ENCODE measurements at places on chromosomes 12 and 14.
A peak's percentile ranks its signal among the peaks of the same experiment; 100 is the strongest.

DNA sequence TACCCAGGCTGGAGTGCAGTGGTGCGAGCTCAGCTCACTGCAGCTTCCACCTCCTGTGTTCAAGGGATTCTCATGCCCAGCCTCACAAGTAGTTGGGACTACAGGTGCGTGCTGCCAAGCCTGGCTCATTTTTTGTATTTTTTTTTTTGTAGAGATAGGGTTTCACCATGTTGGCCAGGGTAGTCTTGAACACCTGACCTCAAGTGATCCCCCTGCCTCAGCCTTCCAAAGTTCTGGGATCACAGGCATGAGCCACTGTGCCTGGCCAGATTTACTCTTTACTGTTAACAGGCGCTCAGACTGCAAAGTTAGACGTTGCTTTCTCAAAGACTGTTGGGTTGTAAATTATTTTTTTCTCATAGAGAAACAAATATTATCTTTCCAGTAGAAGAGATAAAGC lies 46.1 kb upstream of the LRRK2 start:
- no peak for DNase-seq

DNA sequence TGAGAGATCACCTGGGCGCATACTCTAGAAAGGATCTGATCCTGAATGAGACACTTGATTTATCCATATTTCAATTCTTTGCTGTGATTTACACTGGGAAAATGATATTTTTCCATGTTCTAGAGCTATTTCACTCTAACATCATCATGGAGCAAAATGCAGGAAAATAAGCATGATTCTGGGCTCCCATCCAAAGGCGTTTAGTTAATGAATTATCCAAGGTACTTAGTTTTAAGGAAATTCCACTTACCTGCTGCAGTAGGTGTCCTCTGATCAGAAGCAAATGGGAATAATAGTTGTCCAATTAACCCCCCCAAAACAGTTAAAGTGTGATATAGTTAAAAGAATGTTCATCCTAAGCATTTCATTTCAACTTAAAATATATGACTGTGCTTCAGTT lies 204.5 kb upstream of the PRKD1 start:
- DNase-seq, result no peak

DNA sequence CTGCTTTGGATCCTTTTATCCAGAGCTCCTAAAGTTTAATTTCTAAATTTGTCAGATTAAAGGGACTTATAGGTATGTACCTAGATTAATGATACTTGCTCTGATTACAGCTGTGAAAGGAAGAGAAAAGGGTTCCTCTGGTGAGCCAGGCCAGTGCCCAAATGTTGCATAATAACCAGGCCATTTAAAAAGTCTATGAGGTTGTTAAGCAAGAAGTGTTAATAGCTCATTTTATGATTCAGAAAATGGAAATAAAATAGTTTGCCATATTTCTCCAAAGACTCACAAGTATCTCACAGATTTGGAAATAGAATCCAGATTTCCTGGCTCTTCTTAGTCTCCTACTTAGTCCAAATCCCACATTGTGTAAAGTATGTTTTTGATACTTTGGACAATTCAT lies 67.6 kb downstream of the SLC38A6 start:
- DNase-seq, result no peak

DNA sequence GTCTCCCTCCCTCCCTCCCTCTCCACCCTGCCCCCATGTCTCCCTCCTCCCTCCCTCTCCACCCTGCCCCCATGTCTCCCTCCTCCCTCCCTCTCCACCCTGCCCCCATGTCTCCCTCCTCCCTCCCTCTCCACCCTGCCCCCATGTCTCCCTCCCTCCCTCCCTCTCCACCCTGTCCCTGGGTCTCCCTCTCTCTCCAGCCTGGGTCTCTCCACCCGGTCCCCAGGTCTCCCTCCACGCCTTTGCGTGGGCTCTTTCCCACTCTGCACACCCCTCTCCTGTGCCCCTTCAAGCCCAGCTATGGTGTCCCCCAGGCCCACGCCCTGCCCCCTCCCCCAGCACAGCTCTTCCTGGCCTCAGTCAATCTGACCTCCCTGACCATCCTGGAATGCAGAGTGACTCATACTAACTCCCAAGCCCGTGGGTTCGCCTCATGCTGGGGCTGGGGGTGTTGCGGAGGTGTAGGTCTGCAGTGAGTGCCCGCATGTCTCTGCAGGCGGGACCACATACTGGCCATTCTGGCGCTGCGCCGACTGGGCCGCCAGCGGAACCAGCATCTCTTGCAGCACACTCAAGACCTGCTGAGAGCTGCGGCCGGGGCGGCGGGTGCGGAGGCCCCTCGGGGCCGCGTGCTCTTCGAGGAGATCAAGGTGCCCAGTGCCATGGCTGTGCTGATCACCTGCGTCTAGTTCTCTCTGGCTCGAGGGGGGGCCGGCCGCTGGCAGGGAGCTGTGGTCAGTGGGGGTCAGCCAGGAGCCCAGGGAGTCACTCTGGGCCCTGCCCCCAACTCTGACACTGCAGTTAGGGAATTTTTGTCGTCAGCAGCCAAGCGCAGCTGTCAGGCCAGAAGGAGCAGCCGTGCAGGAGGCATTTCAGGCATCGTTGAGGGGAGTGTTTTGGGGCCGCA lies 13.5 kb upstream of the TNFAIP2 start:
- DNase-seq, result no peak

GRCh38 chr12:6909421-6910145 lies 4.8 kb upstream of the ENO2 start:
- DNase-seq, result no peak

DNA sequence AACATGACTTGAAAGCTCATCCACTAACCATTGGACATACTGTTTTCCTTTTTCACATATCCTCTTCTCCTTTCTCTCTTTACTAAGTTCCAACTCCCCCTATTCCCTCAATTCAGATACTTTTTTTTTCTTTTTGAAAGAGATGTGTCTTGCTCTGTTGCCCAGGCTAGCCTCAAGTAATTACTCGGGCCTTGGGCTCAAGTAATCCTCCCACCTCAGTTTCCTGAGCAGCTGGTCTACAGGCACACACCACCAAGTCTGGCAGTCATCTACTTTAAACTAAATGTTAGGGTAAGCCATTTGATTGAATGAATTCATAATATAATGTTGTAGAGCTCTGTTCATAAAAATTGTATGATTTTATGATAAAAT lies 15.5 kb downstream of the LEMD3 start:
- no peak for DNase-seq

- no peak for DNase-seq
Measured at GRCh38 chr14:53325176-53325806, 172.2 kb upstream of the DDHD1 start.

- DNase-seq, result no peak
Measured at GRCh38 chr12:12748044-12748443, 30.9 kb downstream of the CDKN1B start.

- DNase-seq, result peak; percentile 22
Measured at GRCh38 chr14:101005447-101005846, 101.9 kb upstream of the RTL1 start.

- DNase-seq, result no peak
Measured at GRCh38 chr12:52090291-52090690, 10.8 kb downstream of the SMIM41 start.

DNA sequence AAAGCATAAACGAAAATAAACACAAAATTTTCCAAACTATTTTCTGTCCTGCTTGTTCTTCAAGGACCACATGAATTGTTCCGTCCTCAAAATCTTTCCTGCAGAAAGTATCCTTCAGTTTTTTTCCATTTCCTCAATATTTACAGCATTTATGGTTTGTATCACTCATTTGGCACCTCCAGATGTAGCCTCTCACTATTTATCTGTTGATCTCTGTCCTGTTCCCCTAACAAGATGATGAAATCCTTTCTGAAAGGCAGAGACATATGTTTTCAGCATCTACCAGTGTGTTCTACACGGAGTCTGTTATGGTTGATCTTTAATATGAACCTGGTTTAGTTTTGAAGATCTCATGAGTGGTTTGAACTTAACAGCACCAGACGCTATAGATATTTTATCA lies 490.2 kb downstream of the NELL2 start:
- no peak for DNase-seq

- peak; percentile 73 for DNase-seq
Measured at GRCh38 chr12:6825398-6826124, 2.6 kb upstream of the P3H3 start.

DNA sequence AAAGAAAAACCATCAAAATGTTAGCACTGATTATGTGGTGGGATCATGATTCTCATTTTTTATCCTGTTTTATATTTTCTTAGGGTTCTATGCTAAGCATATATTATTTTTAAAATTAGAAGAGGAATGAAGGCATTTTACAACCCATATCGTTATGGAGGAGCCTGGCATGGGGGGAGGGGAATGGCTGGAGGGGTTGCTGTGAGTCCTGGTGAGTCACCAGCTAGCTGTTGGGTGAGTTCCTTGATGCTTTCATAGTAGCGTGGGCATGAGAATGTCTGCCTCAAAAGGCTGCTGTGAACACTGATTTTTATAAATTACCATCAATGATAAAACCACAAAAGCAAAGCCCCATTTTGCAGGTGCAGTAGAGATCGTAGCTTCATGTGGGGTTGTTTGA lies 46.9 kb downstream of the C14orf132 start:
- DNase-seq, result no peak

DNA sequence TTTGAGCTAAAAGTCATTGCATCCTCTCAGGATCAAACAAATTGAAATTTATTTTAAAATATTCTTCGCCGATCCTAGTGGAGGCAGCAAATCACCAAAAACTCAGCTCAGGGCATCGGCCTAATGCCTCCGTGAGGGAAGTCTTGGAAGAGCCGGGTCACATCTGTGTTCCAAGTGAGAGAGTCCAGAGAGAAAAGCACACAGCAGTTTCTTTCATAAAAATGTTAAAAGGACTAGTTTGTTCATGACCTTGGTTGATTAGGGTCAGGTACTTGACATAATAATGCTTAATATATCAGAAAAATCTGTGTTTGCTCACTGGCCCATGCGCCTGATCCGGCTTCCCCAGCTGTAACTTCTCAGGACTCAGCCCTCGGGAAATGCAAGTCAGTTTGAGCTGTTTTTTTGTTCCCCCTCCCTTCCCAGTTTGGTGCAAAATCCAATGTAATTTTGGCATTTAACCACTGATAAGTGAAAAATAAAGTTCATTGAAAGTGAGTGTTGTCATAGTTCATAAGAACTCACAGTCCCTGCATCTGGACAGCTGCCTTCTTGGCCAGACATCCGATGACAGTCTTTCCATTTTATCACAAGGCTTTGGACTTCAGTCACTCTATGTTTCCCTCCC lies 161.7 kb downstream of the CAND1 start:
- DNase-seq, result no peak

GRCh38 chr12:129483111-129483893 lies 420.5 kb downstream of the TMEM132D start:
- no peak for DNase-seq

GRCh38 chr14:29802211-29802610 lies 125.4 kb downstream of the PRKD1 start:
- no peak for DNase-seq

- DNase-seq, result no peak
Measured at GRCh38 chr12:117105902-117106301, 6.7 kb upstream of the TESC start.

- DNase-seq, result no peak
Measured at GRCh38 chr14:69612783-69613130, 1.4 kb downstream of the SUSD6 start.

GRCh38 chr12:117046011-117046369 lies 53.2 kb downstream of the TESC start:
- peak; percentile 25 for DNase-seq

- DNase-seq, result no peak
Measured at GRCh38 chr14:95445676-95446075, 70.8 kb downstream of the SYNE3 start.

DNA sequence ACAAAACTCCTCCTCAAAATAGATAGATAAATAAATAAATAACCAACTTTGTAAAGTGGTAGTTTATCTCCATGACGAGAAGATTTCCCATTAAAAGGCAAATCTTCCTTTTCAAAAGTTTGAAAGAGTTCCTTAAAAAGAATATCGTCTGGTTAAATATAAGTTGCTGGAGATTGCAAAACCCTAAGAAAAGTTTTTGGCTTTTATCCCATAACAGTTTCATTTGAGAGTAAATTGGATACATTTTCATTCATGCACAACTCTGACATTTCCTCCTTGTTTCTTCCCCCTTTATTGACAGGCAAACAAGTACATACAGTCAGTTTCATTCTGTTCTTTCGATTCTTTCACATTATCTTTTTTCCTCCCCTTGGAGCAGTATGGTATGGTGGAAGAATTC lies 45.4 kb upstream of the BTG1 start:
- DNase-seq, result no peak

GRCh38 chr12:79769189-79769859 lies 78.6 kb upstream of the PAWR start:
- no peak for DNase-seq

DNA sequence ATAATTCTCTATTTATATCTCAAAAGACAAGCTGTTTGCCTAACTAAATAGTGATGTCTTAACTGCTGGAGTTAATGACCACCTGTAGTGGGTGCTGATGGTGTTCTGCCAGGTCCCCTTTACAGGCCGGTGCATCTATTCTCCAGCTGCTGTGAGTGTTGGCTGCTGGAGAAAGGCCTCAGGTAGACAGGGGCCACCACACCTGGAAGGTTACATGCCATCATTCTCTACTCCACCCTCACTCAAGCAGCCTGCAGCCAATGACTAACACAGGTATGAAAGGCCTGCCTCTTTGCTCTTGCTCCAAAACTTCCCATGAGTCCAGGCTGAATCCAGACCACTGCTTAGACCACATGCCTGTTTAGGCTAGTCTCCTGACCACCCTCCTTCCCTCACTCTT lies 73.9 kb downstream of the RPS6KA5 start:
- no peak for DNase-seq

- DNase-seq, result no peak
Measured at GRCh38 chr14:76774821-76775694, 13.8 kb downstream of the VASH1 start.

DNA sequence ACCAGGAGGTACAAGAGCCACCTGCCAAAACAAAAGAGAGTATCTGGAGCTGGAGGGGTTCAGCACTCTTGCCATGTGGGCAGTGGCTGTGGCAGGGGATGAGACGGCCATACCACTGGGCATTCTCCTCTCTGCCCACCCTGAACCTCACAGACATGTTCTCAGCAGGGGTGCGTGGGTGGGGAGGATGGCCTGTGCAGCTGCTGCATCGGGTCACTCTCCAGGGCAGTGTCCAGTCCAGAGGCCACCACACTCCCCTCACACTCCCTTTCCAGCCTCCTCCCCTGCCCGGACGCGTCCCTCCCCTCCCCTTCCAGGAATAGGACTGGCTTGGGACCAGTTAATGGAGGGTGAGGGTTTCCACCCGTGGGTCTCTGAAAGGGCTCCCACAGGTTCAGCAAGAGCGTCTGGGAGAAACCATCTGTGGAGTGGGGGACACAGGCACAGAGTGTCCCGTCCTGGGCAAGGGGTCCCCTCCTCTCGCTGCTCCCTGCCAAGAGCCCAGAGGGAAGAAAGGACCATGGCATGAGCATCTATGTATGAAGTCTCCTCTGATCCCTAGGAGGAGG lies 501 bp downstream of the C1R start:
- DNase-seq, result no peak

GRCh38 chr12:104423809-104424208 lies 32.9 kb upstream of the CHST11 start:
- DNase-seq, result no peak

GRCh38 chr14:100786131-100786530 lies 39.8 kb upstream of the MEG3 start:
- DNase-seq, result no peak
